ENCODE measurements at places on chromosomes 16 and 17.

- no peak for DNase-seq
Observed at GRCh38 chr17:66957951-66958579, 6.4 kb upstream of the CACNG4 start.

- no peak for DNase-seq
Observed at GRCh38 chr17:31369266-31369665, 22.2 kb upstream of the RAB11FIP4 start.

DNA sequence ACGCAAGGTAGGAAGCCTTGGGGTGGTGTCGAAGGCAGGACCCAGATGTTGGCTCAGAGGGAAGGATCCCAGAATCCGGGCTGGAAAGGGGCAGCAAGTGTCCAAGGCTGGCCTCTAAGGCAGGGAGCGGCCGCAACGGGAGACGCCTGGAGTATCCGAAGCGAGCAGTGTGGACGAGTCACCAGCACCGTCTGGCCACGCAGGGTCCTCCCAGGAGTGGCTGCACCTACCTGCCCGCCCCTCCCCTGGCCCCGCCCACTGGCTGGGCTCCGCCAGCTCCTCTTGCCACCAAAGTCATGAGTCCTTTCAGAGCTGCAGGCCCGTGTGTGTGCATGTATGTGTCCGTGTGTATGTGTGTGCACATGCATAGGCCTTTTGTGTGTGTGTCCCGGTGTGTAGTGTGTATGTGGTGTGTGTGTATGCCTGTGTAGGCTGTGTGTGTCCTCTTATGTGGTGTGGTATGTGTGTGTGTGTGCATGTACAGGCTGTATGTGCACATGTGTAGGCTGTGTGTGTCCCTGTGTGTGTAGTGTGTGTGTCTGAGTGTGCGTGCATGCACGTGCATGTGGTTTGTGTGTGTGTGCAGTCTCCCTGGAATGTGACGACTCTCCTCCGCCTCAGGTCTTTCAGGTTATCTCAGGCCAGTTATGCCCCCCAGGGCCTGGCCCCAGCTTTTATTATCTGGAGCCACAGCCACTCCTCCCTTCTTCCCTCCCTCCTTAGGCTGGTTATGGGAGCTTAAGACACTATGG lies at the start of gene PRSS8:
Gene PRSS8, minus strand, starts transcription at position 193 of the 752 bp plus-strand sequence. CDS start 229 bp downstream, outside the sequence.
- DNase-seq, result no peak

DNA sequence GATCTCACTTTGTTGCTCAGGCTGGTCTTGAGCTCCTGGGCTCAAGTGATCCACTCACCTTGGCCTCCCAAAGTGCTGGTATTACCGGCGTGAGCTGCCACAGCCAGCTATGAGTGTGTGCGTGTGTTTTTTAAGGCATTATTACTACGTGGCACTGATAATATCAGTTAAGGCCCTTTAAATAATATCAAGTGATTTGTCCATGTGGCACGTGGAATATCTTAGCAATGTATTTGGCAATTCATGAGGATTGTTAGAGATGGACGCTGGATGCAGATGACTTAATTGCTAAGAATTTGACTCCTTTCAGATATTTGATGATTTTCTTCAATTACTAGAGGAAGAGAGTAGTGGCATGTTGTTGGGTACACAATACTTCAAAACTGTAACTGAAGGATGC lies 25.5 kb upstream of the PMP22 start:
- DNase-seq, result no peak

DNA sequence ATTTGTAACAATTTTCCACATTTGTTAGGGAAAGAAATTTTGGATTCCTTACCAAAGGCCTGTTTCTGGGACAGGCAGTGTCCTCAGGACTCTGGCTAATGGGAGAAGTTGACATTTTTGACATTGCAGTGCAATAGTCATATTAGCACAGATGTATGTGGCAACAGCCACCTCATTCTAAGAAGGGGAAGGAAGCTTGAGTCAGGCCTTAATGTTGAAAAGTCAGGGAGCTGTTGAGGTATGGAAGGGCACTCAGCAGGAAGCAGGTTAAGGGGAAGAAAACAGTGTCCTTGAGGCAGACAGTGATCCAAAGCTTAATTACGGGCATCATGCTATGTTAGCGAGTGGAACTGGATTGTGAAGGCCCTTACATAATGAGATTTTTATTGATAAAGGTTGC lies 20.9 kb downstream of the AKTIP start:
- no peak for DNase-seq

DNA sequence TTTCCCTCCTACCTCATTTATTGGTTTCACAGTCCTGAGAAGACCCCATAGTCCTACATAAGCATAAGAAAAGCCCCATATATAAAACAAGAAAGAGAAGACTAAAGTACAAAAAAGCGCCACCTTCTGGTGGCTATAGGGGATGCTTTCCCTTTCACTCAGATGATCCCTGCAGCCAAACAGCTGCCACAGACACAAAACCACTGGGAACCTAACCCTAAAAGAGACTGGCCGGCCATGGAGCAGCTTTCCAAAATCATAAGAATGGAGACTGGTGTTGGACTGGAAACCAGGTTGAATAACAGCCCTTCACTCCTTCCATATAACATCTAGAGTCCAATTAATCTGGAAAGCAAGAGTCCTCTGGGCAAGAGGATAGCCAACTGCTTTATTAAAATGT lies 11.4 kb downstream of the DYNC1LI2 start:
- DNase-seq, result no peak

GRCh38 chr16:68472581-68472980 lies 24.3 kb upstream of the SMPD3 start:
- DNase-seq, result no peak

DNA sequence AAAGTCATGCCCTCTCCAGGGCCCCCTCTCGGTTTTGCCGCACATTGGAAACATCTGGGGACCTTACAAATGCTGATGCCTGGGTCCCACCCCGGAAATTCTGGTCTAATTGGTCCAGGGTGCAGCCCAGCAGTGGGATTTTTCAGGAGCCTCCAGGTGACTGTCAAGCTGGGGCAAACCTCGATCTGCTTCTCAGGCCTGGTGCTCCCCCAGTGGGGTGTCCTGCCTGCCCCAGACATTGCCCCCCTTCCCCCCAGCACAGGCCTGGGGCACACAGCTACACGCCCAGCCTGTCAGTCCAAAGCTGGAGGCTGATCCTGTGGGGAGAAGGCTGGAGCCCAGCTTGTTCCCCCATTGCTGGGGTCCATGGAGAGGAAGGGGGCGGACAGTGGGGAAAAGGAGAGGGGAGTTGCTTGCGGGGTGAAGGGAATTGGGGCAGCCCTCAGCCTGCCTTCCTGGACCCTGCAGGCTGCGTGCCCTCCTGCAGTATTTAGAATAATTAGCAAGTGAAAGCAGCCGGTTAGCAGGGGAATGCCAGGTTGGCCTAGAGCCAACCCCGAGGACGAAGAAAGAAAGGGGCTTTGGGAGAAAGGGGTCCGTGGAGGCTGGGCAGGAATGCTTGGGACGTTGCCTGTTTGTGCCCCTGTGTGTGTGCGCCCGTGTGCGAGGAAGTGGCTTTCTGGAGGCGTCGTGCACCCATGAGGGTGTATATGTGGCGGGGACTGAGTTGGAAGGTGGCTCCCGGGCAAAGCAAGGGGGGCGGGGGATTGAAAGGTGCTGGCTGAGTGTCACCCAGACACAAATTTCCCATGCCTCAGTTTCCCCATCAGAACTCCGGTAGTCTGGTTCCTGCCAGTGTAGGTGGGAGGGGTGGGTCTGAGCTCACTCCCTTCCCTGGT lies 5.9 kb downstream of the FOXJ1 start:
- DNase-seq, result no peak

GRCh38 chr16:88999457-89000206 lies 22.6 kb upstream of the CBFA2T3 start:
- no peak for DNase-seq

DNA sequence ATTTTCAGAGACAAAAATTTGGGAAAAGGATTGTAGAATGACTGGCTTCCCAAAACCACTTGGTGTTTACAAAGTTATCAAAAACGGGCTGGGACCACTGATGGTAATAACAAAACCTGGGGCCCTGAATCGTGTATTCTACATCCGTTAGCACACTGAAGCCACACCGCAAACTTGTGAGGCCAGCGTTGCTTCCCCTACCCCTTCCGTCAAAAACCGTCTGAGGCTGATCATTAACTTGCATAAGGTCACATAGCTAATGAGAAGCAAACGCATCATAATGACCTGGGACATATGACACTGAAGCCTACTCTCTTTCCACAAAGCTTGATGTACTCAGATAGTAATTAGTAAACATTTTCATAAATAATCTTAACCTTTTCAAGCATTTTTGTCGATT lies 704.3 kb downstream of the MAF start:
- no peak for DNase-seq

GRCh38 chr17:56440419-56440818 lies 153.1 kb upstream of the NOG start:
- DNase-seq, result no peak

DNA sequence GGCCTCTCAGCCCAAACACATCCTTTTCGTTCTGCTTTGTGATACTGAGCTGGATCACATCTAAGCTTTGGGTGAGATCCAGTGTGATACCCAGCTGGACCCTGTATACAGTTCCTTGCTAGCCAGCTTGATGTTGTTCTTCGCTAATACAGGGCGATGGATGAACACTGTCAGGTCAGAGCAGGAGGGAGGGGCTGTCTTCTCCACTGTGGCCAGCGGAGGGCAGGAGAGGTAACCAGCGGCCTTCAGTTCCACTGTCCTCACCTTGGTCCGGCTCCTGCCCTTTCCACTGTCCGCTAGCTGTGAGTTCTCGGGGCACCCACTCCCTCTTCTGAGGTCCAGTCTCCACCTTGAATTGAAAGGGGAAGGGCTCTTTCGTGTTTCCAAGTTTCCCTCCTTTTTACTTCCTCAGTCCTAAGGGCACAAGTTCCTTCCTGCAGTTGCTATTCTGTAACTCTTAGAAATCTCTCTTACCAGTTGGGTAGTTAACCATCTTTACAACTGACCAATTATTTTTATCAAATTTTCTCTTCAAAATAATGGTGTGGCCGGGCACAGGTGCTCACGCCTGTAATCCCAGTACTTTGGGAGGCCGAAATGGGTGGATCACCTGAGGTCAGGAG lies 3.0 kb upstream of the ZNF213 start:
- DNase-seq, result no peak

DNA sequence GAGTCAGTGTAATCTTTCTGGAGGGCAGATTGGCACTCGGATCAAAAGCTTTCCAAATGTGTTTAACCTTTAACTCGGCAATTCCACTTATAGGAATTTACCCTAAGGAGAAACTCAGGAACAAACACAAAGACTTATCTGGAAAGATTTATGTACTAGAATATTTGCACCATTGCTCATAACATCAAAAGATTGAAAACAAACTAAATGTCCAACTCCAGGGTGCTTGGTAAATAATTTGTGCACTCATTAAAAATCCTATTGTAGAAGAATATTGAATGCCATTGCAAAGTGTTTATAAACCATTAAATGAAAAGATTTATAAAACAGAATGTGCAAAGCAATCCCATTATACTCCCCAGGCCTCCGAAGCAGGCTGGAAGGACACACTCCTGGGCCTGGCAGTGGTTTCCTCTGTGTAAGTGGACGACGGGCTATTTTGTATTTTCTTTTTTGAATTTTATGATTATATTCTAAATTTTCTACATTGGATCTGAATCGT lies 18.7 kb upstream of the RBFOX3 start:
- no peak for DNase-seq

DNA sequence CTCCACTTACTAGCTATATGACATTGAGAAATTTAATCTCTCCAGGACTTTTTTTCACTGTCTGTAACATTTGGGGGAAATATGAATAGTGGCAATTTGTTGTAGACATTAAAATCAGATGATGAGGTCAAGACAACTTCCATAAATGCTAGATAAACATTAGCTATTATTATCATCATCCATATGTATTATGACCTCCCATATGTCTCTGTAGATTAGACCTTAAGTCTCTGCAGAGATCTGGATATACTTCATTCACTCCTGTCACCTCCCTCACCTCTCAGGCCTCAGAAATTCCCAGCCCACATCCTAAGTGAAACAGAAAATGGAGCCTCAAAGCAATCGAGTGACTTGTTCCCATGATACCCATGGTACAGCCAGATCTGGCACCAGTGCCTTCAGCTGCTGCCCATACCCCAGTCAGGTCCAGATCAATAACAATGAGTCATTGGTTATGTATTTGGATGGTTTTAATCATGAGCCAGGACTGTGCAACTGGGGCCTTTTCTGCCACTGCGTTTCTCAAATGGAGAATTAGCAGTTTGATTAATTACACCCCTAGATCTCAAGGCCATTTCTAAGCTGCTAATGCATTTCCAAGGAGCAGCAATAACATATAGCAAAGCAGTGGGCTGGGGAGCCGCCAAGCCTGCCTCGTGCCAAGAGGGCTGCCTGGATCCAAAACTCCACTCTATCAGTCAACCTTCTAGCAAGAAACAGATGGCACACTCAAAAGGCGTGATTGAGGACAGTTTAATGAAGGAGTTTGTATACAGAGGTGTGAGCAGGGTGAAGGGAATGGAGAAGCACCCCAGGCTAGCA lies 2.6 kb upstream of the FDXR start:
- no peak for DNase-seq

GRCh38 chr16:88357317-88358022 lies 25.3 kb upstream of the ZNF469 start:
- DNase-seq, result no peak

- DNase-seq, result no peak
Observed at GRCh38 chr16:62692685-62693084, 656.4 kb upstream of the CDH8 start.

DNA sequence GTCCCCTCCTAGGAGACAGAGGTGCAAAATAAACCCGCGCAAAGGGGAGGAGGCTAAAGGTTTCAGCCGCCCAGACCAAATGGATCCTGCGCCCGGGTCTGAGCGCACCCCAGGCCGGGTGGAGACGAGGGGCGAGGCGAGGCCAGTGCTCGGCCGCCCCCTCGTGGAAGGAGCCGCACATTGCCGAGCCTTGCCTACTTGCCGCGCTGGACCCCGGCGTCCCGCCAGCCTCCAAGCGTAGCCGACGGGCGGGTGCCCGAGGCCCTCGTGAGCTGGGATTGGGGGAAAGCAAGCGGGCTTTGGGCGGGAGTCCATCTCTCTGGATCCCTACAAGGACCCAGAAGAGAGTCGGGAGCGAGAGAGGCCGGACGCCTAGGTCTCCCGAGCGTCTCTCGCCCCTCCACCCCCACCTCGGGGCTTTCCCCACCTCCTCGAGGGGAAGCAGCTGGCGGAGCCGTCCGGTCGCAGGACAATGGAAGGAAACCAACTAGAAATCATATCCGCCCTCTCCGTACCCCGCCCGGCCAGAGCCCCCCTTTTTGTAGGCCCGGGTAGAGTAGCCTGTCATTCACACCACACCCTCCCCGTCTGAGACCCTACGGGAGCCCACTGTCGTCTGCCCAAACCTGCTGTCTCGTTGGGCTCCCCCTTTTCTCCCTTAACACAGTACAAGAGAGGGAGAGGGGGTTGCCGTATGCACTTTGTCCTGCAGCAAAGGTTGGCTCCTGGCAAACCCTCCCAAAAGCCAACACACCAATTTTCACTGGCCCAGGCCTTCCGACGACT lies 664 bp upstream of the BCL6B start:
- DNase-seq, result peak; percentile 65

All from mesothelial cell of epicardium (in vitro differentiated cells).